GM23248 (cell line): ENCODE measurements at places on chromosomes 4 and X. TPM values are rescaled to one million over a fixed set of nuclear protein-coding genes. Genes with fewer than 3 reads are reported as not detected.

SULT1B1 gene
- total RNA-seq, result 2.6 TPM in 1 of 2 replicates, not detected in the other

STPG2 gene
- total RNA-seq, result 0.32 TPM in 1 of 2 replicates, not detected in the other

TECRL gene
- not detected in 2 replicates for total RNA-seq

CTAG1B gene
- not detected in 2 replicates for total RNA-seq

BMX gene
- total RNA-seq, result not detected in 2 replicates

BST1 gene
- total RNA-seq, result 32.6 and 33.3 TPM in 2 replicates

GLOD5 gene
- total RNA-seq, result not detected in 2 replicates

GNRHR gene
- not detected in 2 replicates for total RNA-seq

CLCN4 gene
- total RNA-seq, result 0.89 and 0.97 TPM in 2 replicates

CCKAR gene
- total RNA-seq, result not detected in 2 replicates

CENPE gene
- 7.7 and 11.0 TPM in 2 replicates for total RNA-seq

GPR143 gene
- total RNA-seq, result not detected in 2 replicates

SPOCK3 gene
- total RNA-seq, result not detected in 2 replicates

MXRA5 gene
- total RNA-seq, result 72.0 and 79.1 TPM in 2 replicates

PNCK gene
- not detected in 2 replicates for total RNA-seq

MCF2 gene
- total RNA-seq, result not detected in 2 replicates

SSX7 gene
- not detected in 2 replicates for total RNA-seq

PPP2R2C gene
- not detected in 2 replicates for total RNA-seq

SULT1E1 gene
- not detected in 2 replicates for total RNA-seq

SYP gene
- 0.54 TPM in 1 of 2 replicates, not detected in the other for total RNA-seq

ADH1A gene
- not detected in 2 replicates for total RNA-seq

TCEAL7 gene
- total RNA-seq, result 8.0 and 17.1 TPM in 2 replicates

ATP1B4 gene
- total RNA-seq, result not detected in 2 replicates

CLDN34 gene
- total RNA-seq, result not detected in 2 replicates

CXCL11 gene
- total RNA-seq, result not detected in 2 replicates

OTUD6A gene
- not detected in 2 replicates for total RNA-seq

AMER1 gene
- 1.9 and 2.3 TPM in 2 replicates for total RNA-seq

DDIT4L gene
- total RNA-seq, result 2.3 and 3.2 TPM in 2 replicates

TNIP3 gene
- 0.76 and 1.4 TPM in 2 replicates for total RNA-seq

IL21 gene
- total RNA-seq, result not detected in 2 replicates

EDA gene
- total RNA-seq, result 0.11 TPM in 1 of 2 replicates, not detected in the other

TMPRSS11F gene
- total RNA-seq, result not detected in 2 replicates

CC2D2A gene
- total RNA-seq, result 10.2 and 19.5 TPM in 2 replicates

UGT2A1 gene
- total RNA-seq, result not detected in 2 replicates

NUDT10 gene
- total RNA-seq, result 1.9 TPM in 1 of 2 replicates, not detected in the other

F9 gene
- not detected in 2 replicates for total RNA-seq

DRD5 gene
- not detected in 2 replicates for total RNA-seq
